Activated T-helper 9 cell treated with anti-CD3 and anti-CD28 coated beads, Interleukin-2, amount 50 U/mL, for 16 hours (primary cell): ENCODE measurements at places on chromosomes 16 and 17.

- DNase-seq: no peak
Measured at GRCh38 chr17:33967608-33968349, 287.3 kb upstream of the CCL2 start.

DNA sequence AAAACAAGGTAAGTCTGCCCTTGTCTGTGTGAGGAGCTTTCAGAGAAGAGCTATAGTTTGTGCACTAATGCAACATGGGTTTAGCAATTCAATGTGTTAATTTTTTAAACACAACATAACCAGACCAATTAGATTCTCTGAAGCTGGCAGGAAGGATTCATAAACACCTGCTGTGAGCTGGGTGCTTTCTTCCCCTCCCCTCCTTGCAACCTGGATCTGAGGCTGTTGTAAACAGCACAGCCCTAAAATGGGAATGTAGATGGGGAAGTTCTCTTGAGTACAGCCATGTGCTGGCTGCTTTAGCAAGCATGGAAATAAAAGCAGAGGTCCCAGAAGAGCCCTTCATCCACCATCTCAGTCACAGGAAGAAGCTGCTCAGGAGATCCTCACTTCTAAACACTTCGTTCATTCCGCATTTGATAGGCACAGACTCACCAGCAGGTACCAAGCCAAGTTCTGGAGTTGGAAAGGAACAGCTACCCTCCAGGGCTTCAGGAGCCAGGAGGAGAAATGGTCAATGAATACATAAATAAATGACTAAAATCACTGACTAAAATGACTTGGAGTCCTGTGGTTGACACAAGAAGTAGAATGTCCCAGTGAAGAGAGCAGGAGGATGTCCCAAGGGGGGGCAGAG lies 21.7 kb downstream of the AXIN2 start:
- no peak for DNase-seq

DNA sequence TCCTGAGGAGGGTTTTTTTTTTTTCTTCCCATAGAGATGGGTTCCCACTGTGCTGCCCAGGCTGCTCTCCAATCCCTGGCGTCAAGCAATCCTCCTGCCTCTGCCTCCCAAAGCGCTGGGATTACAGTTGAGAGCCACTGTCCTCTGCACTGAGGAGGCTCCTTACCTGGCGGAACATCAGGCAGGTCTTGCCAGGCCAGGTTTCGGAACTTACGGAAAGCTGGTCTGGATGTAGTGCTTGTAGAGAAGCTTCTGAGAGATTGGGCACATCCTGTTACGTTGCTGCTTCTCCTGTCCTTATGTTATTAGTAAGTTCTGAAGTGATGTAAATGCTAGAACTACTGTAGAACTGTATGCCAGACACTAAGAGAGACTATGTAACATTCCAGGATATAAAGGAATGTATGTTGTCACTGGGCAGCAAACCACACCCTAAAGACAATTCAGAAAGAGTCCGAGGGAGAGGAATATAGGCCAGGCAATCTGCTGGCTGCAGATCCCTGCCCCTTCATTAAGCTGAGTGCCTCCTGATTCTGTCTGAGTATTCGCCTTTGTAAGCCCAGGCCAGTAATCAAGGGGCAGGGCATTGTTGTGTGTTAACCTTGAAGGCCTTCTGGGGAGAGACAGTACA lies 21.1 kb downstream of the ETV4 start:
- DNase-seq: no peak

DNA sequence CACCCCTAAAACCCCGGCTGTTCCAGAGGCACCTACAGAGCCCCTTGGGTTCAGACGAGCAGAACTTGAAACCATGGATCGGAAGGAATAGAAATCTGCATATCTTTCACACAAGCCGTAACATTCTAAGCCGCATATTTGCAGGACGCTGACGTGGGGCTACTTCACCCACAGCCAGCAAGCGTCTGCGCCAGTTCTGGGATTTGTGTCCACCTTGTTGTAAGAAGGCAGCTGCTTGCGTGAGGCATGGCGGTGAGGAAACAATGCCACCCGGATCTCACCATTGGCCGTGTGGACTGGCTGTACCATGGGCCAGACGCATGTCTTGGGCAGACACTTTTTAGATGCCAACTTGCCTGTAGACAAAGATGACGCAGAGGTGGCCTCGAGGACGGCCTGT lies 34.5 kb downstream of the TNFRSF13B start:
- no peak for DNase-seq

DNA sequence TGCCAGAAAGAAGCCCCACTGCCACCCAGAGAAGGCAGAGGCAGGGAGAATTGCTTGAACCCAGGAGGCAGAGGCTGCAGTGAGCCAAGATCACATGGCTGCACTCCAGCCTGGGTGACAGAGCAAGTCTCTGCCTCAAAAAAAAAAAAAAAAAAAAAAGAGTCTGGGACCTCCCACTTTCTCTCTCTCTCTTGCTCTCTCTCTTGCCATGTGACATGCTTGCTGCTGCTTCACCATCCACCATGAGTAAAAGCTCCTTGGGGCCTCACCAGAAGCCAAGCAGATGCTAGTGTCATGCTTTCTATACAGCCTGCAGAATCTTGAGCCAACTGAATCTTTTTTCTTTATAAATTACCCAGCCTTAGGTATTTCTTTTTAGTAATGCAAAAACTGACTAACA lies 21.5 kb upstream of the SRSF1 start:
- DNase-seq: no peak

GRCh38 chr17:79026376-79027273 lies 2.7 kb downstream of the C1QTNF1 start:
- no peak for DNase-seq

DNA sequence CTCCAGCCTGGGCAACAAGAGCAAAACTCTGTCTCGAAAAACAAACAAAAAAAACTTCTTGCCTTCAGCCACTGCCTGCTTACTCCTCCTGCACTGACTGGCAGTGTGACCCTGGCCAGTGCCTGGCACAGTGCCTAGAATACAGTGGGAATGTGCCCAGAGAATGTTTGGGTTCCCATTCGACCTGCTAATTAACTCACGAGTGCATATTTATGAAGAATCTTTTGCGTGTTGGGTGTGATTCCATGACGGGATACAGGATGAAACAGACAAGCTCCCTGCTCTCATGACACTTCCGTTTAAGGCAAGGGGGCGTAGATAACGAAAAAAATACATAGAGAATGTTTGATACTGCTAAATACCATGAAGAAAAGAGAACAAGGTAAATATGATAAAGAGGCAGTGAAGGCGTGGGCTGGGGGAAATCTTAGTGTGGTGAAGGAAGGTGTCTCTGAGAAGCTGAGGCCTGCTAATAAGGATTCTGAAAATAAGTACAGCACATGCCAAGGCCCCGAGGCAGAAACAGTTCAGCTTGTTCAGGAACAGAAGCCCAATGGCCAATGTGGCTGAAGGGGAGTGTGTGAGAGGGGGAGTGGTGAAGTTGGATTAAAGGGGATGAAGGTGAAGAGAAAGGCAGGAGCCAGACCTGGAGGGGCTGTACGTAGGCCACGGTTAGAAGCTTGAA lies 4.3 kb downstream of the ABI3 start:
- no peak for DNase-seq

DNA sequence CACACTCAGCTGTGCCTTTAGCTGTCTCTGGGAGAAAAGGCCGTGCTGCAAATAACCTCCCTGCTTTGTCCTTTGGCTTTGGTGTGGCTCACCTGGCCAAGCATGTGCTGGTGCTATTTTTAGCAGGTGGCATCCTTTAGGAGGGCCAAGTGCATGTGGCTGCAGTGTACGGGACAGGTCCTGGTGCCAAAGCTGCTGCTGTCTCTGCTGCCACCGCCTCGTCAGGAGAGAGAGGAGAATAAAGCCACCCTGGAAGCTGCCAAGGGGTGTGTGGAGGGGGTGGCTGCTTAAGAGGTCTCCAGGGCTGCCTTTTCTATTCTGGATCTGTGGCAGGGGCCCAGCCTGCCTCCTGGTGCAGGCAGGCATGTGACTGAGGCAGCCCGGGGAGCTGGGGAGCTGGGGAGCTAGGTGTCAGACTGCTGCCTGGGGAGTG lies 6.2 kb downstream of the AKAP1 start:
- no peak for DNase-seq

GRCh38 chr17:45790296-45790922 lies 6.3 kb downstream of the CRHR1 start:
- no peak for DNase-seq

- DNase-seq: no peak
Measured at GRCh38 chr17:76499267-76499667, 2.0 kb downstream of the RHBDF2 start.

GRCh38 chr16:720990-721764 lies at the start of gene ANTKMT:
Gene ANTKMT (plus strand): TSS chr16:721146. CDS start chr16:721275, 129 bp downstream.
- DNase-seq: peak; percentile 54

DNA sequence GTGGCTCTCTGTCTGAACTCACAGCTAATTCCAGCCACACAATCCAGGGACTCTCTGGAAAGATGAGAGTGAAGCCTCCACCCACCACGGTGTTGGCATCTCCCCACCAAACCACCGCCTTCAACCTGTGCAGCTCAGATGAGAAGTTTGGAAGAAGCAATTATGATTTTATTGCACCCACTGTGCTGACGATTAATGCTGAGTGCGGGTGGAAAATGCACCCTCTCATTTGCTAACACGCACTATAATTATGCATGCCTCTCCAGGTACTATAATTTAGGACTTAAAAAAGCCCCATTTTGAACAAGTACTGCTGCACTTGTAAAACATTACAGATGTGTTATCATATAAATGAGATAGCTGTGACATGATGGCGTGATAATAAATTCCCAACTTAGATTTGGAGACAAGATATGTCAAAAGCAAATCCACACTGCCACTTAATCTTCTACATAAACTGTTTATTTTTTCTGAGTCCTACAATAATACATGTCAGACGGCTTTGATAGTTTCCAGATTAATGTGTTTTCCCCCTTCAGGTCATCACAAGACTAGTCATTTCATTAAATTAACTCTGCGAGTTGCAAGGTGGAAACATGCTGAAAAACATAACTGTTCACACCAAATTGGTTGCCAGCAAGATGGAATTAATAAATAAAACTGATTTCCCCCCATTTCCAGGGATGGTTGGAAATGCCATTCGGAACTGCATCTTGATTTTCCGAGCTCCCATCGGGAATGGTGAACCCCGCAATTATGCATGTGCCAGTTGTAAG lies 466.5 kb upstream of the MAF start:
- no peak for DNase-seq

DNA sequence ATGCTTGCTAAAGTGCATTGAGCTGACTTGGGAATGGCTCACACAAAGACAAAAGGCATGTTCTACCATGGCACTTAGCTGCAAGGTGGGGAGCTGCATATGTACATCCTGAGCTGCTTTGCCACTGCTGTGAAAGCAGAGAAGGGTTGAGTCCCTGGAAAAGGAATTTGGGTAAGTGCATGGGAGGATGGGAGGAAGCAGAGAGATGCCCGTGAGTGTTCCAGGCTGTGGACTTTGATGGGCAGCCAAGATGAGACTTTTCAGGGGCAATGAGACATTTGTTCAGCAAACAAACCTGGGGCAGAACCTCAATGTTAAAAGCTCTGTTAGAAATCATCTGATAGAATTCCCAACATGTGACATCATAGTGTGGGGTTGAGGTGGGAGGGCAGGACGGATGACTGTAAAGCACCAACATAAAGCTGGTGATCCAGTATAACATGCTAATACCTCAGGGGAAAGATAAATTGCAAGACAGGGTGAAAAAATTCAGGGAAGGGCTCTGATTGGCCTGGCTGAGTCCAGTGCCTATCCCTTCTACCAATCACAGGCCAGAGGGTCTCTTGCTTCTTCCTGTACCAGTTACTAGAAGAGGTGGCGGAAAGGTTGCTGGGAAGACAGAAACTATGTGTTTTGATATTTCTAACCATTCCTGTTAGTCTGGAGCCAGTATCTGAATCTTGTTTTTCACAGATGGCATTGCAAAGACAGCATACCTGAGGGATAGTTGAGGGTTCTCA lies 163.2 kb downstream of the UTP18 start:
- no peak for DNase-seq

DNA sequence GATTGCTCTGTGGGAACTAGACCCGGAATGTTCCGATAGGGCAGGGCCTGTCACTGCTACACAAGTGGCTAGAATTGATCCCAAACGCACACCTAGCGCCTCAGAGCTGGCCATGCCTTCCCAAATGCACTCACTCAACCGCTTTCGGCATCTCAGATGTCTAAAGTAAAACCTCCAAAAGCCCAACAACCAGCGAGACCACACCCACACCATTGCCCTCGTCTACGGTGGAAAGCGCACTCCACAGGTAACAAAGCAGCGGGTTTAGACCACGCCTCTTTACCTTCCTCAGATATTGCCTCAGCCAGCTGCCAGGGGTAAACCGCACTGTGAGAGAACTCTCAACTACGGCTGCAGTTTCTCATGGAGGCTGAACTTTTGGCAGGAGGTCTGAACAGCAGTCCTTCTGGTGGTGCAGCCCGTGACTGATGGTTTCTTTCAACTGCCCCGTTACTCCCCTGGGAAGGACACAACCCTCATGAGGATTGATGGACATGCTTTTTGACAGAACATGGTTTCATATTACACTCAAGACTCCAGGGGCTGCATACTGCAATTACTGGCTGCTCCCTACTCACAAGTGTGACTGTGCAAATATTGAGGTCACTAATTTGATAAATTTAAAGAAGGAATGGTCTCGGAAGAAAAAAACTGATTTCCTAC lies 34.5 kb downstream of the USP7 start:
- no peak for DNase-seq

DNA sequence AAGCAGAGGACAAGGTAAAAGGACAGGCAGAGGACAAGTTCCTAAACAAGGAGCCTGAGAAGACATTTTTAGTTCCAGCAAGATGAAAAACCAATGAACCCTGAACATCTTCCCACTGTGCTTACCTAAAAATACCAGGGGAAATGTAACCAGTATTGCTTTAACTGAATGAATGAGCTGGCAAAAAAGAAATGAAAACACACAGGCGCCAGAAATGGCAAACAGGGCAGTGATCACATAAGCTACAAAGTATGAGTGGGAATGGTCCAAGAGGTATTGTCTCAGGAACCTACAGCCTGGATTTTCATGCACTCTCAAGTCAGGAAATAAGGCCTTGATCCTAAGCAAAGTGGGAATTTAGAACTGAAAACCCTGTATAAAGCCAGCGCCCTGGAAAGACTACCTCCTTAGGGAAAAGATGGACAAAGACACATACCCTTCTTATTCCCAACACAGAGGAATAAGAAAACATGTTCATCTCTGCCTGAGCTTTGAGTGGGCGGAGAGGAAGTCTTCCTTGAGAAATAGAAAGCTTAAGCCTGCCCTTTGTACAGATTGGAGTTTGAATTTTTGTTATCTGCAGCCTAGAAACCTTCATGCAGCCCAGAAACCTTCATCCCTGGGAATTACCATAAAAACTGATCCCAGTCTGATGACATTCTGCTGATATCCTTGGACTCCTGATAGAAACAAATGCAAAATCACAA lies 2.1 kb downstream of the CMTM2 start:
- DNase-seq: no peak

GRCh38 chr17:38885728-38886642 lies 16.1 kb downstream of the LASP1 start:
- no peak for DNase-seq

GRCh38 chr17:56896968-56897359 lies 16.9 kb downstream of the TRIM25 start:
- DNase-seq: no peak

DNA sequence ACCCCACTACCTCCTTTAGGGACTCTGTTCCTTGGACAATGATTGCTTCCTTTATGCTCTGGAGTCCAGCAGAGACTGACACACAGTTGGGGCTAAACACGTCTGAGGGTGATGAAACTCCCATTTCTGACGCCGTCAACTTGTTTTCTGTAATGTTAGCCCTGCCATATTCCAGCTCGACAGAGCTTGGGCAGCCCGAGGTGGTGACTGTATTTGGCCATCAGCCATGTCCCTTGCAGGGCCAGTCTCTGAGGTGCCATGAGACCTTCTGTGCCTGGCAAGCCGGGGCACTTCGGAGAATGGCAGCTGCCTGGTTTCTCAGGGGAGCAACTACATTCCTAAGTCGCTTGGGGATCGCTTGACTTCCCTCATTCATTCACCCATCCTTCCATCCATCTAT lies 278.9 kb upstream of the TNRC6C start:
- no peak for DNase-seq

- no peak for DNase-seq
Measured at GRCh38 chr17:61955619-61956018, 27.8 kb upstream of the INTS2 start.
